ENCODE measurements at places on chromosomes 6 and 20.

- no peak for DNase-seq
Measured at GRCh38 chr6:73548458-73549446, 27.9 kb upstream of the EEF1A1 start.

DNA sequence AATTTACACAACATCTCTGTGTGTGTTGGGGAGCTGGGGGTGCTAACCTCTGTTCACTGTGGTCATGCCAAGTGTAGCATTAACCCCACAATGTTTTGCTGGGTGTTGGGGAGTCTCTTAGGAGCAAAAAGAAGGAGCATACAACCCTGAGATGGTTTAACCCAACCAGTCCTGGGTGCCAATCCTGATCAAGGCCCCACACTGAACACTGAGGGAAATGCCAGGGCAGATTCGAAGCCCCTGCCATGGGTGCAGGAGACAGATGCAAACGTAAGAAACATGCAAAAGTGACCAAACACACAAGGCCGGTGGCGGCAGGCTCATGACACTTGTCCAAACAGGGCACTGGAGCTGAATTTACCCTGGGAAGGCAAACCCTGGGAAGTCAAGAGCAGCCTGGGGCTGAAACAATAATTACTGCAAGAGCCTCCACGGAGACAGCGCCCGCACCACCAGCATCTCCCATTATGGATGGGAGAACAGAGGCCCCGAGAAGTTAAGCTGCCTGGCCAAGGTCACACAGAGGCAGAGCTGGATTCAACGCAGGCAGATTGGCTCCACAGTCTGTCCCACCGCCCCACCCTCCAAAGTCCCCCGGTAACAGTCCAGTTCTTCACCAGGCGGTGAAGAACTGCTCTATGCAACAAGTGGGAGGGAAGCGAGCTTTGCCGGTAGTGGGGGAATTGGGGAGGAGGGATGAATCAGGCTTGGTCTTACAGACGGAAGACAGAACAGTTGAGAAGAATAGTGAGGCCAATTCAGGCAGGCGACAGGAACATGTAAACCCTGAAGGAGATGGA is 8.5 kb downstream of the ACSS1 start:
- DNase-seq, result no peak

DNA sequence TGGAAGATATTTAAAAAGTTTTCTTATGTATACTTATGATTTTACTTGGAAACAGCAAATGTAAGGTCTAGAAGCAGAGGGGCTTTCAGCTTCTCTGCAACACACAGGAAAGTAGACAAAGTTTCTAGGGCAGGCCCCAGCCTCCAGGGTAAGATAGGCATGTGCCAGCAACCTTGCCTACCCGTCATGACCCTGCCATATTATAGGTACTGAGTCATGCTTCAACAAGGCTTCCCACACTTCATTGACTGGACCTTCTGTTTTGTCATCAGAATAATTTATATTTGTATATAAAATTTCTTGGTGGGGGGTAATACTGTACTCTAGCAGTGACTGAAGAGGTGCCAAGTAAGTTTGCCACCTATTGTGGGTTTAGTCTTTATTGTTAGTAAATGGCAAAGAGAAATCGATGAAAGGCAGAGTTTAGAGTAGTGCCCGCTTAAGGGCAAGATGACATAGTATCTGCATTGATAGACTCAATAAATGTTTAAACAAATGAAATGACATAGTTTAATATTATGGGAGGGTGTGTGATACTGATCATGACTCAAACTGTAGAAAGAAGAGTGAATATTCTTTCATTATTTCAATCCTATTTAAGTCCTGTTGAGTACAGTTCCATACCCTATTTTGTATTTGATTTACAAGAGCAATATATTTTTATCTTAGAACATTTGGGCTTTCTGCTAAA is 95.6 kb downstream of the JARID2 start:
- DNase-seq, result no peak

GRCh38 chr6:149252622-149253021 is 64.9 kb upstream of the TAB2 start:
- no peak for DNase-seq

- no peak for DNase-seq
Measured at GRCh38 chr6:107080036-107080435, 35.3 kb downstream of the BEND3 start.

DNA sequence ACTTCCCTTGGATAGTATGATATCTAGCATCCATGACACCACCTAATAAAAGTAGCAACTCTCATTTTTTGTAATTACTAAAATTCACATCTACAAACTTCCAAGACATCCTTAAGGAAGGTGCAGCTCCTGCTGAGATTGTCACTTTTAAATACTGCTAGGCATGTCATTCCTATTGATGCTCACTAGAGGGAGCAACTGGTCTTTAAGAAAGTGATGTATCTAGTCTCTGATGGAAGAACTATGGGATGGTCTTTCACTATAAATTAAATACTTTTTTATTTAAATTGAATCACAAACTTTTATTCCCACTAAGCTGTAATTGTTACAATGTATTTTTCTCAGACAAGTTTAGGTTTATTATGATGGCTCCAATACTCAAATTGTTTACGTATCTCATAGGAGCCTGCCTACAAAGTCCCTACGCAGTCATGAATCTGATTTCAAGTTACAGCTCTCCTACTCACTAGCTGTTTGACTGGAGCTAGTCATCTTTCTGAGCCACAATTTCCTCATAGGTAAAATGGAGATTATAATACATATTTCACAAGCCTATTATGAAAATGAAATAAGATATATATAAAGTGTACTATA is 8.1 kb upstream of the TSPYL1 start:
- DNase-seq, result no peak

- DNase-seq, result no peak
Measured at GRCh38 chr20:373171-373890, 7.2 kb upstream of the TRIB3 start.

DNA sequence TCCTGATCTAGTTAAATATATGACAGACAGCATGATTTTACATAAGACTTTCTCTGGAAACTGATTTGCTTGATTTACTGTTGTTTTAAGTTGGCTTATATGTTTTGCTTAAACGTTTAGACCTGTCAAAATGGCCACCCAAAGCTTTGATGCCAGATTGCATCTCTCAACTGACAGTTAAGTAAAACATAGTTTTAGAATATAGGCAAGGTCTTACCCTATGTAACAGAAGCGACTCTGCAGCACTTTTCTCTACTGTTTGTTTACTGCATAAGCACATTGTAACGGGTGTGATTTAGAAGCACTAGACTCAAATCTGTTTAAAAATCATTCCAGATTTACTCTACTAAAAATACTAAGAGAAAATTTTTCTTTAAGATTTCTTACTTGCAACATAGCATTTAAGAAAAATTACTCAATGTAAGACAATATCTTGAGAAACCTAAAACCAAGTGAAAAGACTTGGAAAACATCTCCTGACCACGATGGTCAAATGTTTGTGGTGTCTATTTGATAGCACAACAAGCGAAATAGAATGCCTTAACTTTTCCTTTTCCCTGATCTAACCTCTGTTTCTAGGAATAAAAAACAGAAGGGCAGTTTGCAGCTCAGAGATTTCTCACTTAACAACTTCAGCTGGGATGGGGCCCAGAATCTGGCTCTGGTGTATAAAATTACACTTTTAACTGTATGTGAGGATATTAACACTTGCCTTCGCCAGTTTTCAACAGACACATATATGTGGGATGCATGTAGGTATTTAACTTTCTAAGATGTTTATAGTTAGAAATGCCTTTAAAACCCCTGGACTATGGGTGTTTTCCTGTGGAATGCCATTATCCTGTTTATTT is 47.4 kb downstream of the AIG1 start:
- no peak for DNase-seq

DNA sequence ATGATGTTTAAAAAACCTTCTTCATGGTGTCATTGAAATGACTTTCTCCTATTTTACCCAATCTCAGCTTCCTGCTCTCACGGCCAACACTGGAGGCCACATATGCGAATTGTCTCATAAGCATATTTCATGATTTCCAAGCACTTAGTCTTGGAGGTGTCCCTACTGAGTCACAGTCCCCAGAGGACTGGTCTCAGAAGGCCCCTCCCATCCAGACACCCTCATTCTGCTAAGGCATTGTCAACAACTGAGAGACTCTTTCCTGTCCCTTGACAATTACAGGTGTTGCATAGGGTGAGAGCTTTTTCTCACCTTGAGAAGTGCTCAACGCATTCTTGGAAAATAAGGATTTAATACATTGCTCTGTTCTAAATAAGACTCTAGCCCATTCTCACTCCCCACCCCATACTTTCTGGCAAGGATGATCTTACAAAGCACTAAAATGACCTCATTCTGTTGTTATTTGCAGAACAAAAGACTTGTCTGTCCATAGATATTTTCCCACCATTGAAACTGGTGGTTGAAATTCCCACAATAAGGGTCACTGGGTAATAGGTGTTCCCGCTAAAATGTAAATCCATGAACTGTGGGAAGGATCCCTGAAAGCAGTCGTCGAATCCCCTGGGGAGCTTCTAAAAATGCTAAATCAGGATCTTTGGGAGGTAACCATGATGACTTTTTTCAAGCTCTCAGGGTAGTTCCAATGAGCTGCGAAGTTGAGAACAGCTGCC is 32.3 kb upstream of the SLC22A23 start:
- DNase-seq, result no peak

- DNase-seq, result no peak
Measured at GRCh38 chr20:43681468-43681942, 14.6 kb downstream of the MYBL2 start.

- DNase-seq, result no peak
Measured at GRCh38 chr6:120005292-120005976, 655.9 kb upstream of the MAN1A1 start.

- no peak for DNase-seq
Measured at GRCh38 chr6:42532038-42532669, 31.7 kb upstream of the UBR2 start.

DNA sequence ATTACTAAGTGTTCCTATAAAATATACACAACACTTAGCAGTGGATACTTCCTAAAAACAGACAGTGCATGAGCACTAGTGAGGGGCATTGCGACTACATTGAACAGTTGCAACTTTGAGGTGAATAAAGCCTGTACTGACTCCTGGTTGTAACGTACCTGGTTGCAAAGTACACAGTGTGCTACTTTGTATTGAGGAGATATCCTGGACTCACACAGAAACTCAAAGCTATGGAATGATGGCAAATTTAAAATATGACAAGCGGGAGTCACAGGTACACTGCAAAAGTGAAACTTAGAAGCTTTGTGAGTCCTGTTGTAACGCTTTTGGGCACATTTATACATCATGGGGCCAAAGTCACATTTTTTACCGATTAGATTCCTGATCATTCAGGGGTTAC is 55.6 kb upstream of the HLA-A start:
- no peak for DNase-seq

DNA sequence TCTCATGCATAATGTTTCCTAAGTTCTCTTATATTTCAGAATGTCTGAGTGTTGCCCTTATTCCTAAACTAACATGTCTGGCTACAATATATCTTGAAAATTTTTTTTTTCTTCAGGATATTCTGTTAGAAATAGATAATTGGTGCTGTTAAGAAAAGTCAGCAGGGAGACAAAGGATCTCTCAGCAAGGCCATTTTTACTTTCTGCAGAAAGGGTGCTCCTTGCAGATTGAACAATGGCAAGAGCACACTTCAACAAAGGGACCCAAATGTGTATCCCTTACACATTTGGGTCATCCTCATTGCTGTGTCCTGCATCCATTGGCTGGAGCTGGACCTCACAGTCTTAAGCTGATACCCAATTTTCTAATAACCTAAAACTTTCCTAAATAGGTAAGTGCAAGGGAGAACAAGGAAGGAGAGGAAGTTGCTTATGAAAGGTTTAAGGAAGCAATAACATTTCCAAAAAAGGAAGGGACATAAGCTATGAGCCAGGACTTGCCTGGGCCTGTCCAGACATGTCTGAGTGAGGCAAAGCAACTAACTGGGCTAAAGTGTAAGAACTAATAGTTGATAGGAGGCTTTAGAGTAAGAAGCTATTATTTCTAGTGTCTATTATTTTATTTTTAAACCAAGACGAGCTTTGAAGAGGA is 429.6 kb downstream of the BCKDHB start:
- DNase-seq, result no peak

GRCh38 chr6:138289739-138290138 is 71.4 kb upstream of the PBOV1 start:
- DNase-seq, result no peak

DNA sequence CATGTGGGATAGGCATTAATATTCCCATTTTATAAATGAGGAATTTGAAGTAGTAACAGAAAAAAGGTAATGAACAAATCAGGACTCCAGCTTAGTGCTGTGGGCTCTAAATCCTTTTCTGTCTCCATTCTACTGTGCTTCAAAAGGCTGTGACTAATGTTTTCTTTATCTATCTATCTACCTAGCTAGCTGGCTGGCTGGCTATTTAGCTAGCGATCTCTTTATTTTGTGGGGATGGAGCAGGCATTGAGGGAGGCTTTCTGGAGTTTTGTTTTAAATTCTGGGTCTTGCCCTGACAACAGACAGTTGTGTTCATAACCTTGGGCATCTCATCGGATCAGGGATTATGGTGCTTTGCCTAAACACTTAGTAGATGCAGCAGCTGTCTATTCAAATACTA is 139.2 kb downstream of the SOX4 start:
- no peak for DNase-seq

GRCh38 chr6:396126-396520 is 4.6 kb downstream of the IRF4 start:
- no peak for DNase-seq

Measured in stimulated activated CD8-positive, alpha-beta memory T cell treated with anti-CD3 and anti-CD28 coated beads, Interleukin-7, amount 100 ng/mL, for 48 hours (primary cell).